ENCODE measurements at places on chromosomes 2 and 18. TPM values are rescaled to one million over a fixed set of nuclear protein-coding genes. Genes with fewer than 3 reads are reported as not detected.

DNA sequence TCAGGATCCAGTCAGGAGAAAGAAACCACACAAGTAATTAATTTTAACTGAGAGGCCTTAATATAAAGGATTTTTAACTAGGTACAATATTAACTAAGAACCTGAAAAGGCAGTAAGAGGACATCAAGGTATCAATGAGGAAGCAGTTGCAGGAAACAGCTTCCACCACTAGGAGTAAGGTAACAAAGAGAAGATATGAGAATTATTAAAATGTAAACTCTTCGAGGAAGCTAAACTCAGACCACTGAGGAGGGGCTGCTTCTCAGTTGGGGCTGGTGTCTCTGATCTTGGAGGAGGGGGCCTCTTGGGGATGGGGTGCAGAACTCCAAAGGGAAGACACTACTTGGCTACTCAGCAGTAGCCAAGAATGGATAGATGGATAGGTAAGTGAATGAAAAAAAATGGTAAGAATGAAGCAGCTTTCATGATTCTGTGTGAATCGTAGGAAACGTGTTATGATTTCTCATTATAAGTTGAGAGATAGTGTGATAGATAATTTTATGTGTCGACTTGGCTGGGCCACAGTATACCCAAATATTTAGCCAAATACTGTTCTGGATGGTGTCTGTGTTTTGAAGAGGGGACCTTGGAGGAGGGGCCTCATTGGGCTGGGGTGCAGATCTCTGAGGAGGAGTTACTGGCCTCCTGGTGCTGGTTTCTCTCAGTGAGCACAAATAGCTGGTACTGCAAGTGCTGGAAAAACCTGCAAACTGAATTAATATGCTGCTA lies 547.7 kb upstream of the LRRTM1 start:
- DNase-seq: no peak

DNA sequence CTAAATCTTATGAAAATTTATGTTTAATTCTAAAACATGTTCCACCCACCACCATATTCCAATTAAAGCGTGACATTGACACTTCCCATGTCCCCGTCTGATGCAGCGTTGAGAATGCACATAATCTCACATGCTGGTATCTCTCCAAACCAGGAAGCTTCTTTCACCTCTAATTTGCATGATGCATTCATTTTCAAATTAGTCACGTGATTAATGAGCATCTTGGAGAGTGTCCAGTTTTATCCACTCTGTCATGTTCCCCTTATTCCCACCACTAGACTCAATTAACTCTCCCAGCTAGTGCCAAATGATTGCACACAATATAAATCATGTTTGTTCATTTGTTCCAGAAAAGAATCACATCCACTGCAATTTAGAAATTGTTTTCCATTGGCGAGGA lies 105.8 kb downstream of the RIT2 start:
- DNase-seq: no peak

The MC2R gene
- not detected for total RNA-seq

DNA sequence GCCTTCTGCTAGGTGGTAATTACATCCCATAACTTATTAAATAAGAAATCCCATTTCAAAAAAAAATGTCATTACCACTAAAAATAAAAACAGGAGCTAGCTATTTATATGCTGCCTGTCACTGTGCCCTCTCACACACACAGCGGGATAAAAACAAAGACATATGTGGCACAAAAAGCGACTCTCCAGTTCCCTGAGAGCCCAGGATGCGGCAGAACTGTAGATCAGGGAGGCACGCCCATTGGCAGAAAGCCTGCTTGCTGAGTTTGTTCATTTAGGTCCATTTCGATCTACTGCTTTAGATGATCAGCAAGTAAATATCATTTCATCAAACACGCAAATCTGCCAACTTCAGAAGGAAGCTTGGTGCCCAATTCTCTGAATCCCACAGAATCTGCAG lies 124.4 kb downstream of the TMEM163 start:
- DNase-seq: no peak

- DNase-seq: peak; percentile 51
Observed at GRCh38 chr18:50674307-50674980, 114.6 kb downstream of the MAPK4 start.

- no peak for DNase-seq
Observed at GRCh38 chr18:58324824-58325480, 280.9 kb downstream of the NEDD4L start.

DNA sequence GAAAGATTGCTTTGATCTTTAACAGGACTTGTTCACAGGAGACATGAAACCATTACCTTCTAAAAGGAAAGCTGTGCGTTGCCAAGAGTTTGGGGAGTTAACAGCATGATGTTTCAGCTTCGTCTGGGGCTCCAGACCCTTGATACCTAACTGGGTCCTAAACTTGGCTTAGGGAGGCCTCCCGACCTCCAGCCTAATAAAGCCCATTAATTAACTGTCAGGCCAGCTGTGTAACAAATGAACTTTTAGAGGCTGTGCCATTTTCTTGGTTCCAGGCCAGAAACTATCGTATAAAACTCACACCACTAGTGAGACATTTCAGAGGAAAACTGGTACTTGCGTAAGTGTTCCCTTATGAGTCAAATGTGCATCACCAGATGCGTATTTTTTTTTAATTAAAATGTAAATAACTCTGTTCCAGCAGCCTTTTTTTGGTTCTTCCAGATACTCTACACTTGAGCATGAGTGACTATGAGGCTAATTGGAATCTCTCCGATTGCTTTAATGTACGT lies 236.5 kb downstream of the BCL2 start:
- no peak for DNase-seq

The C2orf81 gene
- 0.62 TPM for total RNA-seq

The SERPINB11 gene
- total RNA-seq: not detected

Measured in Right ventricle myocardium superior (tissue), 1 donor.